ENCODE measurements at places on chromosomes 6 and 20.
A peak's percentile ranks its signal among the peaks of the same experiment; 100 is the strongest.

GRCh38 chr6:49526598-49526997 is 23.9 kb upstream of the C6orf141 start:
- no peak for DNase-seq

DNA sequence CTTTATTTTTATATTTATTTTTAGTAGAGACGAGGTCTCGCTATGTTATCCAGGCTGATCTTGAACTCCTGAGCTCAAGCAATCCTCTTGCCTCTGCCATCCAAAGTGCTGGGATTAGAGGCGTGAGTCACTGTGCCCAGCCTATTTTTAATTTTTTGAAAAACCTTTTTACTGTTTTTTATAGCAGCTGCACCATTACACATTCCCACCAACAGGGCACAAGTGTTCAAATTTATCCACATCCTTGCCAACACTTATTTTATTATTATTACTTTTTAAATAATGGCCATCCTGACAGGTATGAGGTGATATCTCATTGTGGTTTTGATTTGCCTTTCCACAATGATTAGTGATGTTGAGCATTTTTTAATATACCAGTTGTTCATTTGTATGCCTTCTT is 42.5 kb downstream of the PACSIN1 start:
- DNase-seq: peak; percentile 45

DNA sequence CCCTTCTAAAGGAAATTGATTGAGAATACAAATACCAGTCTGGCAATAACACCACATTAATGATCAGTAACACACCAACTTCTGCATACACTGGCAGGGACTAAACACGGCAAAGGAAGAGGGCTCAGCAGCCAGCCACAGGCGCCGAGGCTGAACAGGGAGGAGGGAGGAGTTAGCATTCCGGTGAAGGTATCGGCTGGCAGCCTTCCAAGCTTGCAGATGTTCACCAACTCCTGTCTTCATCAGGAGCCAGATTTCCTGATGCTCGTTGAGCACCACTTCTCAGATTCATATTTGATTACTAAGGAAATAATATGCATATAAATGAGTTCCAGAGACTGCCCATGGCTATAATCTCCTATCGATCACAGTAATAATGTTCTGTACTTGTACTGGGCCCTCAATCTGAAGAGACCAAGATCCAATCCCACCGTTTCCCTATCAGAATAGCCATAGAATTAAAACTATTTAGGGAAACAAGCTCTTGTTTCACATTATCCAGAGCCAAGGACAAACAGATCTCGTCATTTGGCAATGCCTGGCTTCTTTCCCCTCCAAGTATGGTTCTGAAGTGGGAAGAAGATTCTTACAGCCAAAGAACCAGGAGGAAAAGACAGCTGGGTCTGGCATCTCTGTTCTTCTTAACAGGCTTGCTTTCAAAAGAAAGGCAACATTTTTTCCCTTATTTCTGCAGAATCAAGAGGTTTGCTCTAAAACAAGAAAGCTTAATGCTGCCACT is 42.2 kb downstream of the GFOD1 start:
- DNase-seq: peak; percentile 63

- peak; percentile 3 for DNase-seq
Measured at GRCh38 chr6:55474382-55474781, 104.6 kb downstream of the HMGCLL1 start.

- DNase-seq: no peak
Measured at GRCh38 chr6:165200178-165200577, 109.2 kb downstream of the C6orf118 start.

DNA sequence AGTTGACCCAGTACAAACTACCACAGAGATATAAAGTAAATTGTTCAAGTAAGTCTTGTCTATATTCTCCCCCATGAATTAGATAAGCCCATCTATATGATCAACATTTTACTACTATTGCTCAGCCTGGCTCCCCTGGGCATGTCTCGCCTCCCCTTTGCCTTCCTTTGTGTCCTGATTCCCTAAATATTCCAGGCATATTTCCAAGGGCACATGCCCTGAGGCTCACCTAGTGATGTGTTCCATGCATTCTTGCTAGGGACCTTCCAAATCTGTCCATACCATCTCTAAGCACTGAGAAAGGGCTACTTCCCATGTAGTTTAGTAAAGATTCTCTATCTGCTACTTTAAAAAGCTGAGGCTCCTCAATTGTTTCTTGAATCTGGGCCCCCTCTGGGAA is 309.5 kb upstream of the PRND start:
- no peak for DNase-seq

GRCh38 chr6:89989742-89990141 is 95.5 kb downstream of the GJA10 start:
- peak; percentile 44 for DNase-seq

DNA sequence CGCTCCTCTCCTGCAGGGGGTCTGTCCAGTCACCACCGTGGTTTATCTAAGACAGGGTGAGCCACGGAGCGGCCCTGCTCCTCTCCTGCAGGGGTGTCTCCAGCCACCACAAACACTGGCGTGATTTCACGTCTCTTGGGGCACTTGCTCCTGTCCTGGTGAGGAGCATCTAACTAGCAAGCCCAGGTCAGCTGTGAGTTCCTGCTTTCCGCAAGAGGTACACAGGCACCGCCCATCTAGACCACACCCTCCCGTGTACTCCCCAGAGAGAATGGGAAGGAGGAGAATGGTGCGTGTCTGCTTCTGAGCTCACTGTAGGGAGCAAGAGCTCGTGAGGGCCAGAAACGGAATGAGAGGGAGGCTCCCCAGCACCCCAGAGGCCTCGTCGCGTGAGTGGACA is 40.7 kb downstream of the DACT2 start:
- DNase-seq: no peak

DNA sequence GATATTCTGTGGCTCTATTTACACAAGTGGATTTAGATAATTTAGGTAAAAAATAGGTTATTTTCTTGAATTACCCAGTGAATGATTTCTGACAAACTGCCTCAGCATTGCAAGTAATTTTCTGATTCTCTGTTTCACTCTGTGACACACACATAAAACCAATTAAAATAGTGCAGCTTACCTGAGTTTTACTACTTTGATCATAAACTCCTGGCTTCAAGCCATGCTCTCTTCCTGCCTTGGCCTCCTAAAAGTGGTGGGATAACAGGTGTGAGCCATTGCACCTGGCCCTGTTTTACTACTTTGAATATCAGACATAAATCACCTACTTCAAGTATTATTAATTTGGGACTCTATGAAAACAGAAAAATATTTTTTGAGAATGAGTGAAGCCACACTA is 462.9 kb downstream of the ADGRB3 start:
- DNase-seq: no peak
